ENCODE measurements at places on chromosomes 13 and 19.

DNA sequence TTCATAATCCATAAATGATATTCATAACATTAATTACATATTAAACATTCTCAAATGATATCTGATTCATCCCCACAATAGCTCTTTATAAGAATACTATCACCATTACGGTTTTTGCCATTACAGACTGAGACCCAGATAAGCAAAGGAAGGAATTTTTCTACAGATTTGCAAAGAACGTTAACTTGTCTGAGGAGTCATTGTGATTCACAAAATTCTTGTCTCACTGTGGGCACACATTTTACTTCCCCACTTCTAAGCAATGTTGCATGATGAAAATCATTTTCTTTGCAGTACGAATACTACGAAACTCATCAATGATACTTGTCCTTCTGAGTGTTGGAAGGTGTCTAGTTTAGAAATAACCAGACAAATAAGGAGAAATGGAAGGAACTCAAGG, 70.1 kb downstream of the NALCN start:
- no peak for DNase-seq

DNA sequence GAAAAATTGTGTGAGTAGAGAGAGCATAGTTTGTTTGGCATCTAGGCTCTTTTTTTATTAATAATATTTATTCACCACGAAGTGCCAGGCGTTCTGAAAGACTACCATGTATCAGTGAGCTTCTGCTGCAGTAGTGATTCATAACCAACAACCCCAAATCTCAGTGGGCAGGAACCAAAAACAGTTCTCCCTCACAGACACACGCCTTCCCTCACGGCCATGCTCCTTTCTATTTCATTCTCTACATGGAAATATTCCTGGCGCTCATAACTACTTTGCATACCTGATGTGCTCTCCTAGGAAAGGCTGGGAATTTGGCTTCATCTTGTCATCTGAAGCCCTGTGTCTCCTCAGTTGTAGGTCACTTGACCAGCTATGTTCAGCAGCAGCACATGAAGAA, 26.6 kb upstream of the AMER2 start:
- DNase-seq, result no peak

- DNase-seq, result no peak
These were observed 16.0 kb downstream of the ZNF100 start for GRCh38 chr19:21751384-21751783.

DNA sequence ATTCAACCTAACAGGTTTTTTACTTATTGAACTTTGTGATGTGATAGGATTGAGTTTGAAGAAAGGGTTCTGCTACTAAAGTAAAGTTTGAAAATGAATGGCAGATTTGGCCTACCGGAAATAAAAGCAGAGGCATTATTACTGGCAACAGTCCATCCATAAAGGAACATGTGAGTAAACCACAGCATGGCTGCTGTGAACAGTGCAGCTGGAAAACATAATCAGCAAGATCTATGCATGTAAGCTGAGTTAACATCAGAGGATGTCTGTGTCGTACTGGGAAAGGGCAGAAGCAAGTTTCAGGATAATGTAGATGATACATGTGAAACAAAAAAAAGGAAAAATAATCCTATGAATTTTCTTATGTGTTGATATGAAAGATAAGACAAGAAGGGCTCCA, 87.6 kb downstream of the CYSLTR2 start:
- no peak for DNase-seq

- DNase-seq, result no peak
These were observed at the start of gene BCL3 for GRCh38 chr19:44748426-44749254. Gene BCL3 (plus strand): TSS chr19:44748708. CDS start chr19:44748791, 83 bp downstream.

DNA sequence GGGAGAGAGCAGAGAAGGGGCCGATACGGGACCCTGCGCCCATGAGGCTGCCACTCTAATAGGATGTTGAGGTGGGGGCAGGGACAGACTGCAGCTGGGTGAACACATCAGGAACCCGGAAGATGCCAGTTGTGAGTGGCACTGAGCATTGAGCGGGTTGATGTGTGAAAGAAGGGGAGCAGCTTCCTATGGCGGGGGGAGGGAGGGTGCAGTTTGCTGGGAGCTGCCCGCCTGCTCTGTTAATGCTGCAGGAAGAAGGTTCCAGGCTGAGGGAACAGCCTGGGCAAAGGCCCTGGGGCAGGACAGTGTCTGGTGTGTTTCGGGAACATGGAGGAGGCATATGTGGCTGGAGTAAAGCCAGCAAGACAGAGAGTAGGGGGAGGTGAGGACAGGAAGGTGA, 29.8 kb downstream of the DNM2 start:
- DNase-seq, result no peak
